Brain microvascular endothelial cell (primary cell): ENCODE measurements at places on chromosomes 13 and 19.

- peak; percentile 54 for DNase-seq
Measured at GRCh38 chr19:40090241-40091204, at the start of gene ZNF780A. Gene ZNF780A, minus strand, starts transcription at chr19:40090943. Its CDS starts 6,190 bp downstream, at chr19:40084753.

DNA sequence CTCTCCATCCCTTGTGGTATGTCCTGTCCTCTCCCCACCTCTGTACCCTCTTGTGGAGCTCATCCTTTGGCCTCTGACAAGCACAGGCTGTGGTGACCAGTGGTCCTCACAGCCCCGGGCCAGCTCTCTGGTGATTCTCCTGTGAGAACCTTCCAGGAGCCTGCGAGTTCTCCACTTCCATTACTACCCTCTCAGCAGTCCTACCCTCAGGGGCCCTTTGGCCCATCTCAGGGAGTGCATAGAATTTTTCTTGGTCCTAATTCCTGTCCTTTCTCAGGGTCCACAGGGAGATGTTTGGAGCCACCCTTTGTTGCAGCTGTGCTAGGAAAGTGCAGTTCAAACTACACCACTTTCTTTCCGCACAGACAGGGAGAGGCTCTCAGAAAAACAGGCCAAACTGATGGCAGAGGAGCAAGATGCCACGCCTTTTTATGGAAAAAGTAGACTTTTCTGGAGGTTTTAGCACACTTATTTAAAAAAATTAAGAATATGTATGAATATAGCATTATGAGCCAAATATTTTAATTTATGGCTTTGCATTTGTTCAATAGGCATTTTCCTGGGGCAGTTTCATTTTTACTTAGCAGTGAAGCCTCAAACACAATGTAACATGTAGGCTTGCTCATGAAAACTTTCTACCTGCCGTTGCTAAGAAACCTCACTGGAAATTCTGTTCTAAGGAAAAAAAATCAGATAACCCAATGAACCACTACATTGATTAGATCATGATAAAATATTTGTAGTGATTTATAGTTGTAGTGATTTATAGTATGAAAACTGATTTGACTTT lies 92.0 kb downstream of the GPR12 start:
- DNase-seq, result no peak

DNA sequence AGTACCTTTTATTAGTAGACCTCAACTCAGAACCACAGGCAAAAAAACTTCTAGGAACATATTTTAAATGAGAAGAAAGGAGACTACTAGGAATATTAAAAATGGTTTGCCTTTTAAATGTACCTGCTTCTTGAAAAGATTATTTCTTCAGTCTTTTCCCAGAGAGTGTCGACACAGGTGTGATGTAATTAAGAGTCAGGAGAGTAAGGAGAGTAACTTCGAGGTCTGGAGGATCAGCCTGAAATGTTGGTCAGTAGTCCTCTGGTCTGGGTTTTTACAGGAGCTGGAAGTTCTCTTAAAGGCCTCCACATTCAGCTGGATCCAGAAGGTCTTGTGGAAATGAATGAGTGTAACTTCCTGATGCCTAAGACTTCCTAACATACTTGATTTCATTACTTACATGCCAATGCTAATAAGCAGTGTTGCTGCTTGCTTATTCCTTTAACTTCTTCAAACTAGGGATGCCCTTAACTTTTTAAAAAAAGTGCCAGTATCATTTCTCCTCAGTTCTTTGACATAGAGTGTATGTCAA lies at the start of gene KCTD4:
KCTD4 (minus strand) TSS at position 345 of the 532 bp plus-strand sequence. CDS start 6,478 bp downstream, outside the sequence.
- DNase-seq, result no peak

- DNase-seq, result no peak
Measured at GRCh38 chr13:32537580-32538142, 934 bp downstream of the N4BP2L2 start.

DNA sequence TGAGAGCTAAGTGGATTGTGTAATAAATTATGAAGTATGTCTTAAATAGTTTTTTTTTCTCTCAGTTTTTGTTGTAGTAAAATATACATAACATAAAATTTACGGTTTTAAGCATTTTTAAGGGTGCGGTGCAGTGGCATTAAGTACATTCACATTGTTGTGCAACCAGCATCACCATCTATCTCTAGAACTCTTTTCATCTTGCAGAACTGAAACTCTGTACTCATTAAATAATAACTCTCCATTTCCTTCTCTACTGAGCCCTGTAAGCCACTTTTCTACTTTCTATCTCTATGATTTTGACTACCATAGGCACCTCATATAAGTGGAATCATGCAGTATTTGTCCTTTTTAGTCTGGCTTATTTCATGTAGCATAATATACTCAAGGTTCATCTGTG lies 87.1 kb downstream of the GJA3 start:
- DNase-seq, result no peak

GRCh38 chr19:10503002-10503789 lies at the start of gene KEAP1:
Gene KEAP1, minus strand, starts transcription at chr19:10503356. Its CDS starts 3,323 bp downstream, at chr19:10500033.
- DNase-seq, result no peak
